A549 treated with GW870086 at 1 μM for 4 hours (cell line): ENCODE measurements at places on chromosomes 12 and 14. TPM values are rescaled to one million over a fixed set of nuclear protein-coding genes. Genes with fewer than 3 reads are reported as not detected.

FAM161B gene
- 1.2 to 1.7 TPM (median 1.5 TPM) in 5 replicates for total RNA-seq

C12orf42 gene
- total RNA-seq: not detected in 5 replicates

ANG gene
- total RNA-seq: 8.0 to 12.4 TPM (median 10.5 TPM) in 5 replicates

AQP6 gene
- not detected in 5 replicates for total RNA-seq

PTPN6 gene
- total RNA-seq: 8.6 to 14.0 TPM (median 11.0 TPM) in 5 replicates

NKX2-1 gene
- total RNA-seq: 0.05 to 0.10 TPM in 2 of 5 replicates, not detected in the others

SLC10A1 gene
- not detected in 5 replicates for total RNA-seq

UBC gene
- total RNA-seq: 1,289 to 1,791 TPM (median 1,452 TPM) in 5 replicates

TPH2 gene
- not detected in 5 replicates for total RNA-seq

BCL2L2 gene
- total RNA-seq: 14.6 to 20.4 TPM (median 18.5 TPM) in 5 replicates

BLOC1S1 gene
- 132 to 153 TPM (median 149 TPM) in 5 replicates for total RNA-seq

PMEL gene
- total RNA-seq: 0.68 to 1.4 TPM (median 0.88 TPM) in 5 replicates

NDRG2 gene
- total RNA-seq: 2.5 to 3.3 TPM (median 2.7 TPM) in 5 replicates

FSCB gene
- not detected in 5 replicates for total RNA-seq

JKAMP gene
- 66.1 to 80.4 TPM (median 73.2 TPM) in 5 replicates for total RNA-seq

OR10P1 gene
- not detected in 5 replicates for total RNA-seq

AKAP5 gene
- total RNA-seq: 0.30 to 0.50 TPM (median 0.37 TPM) in 5 replicates

CCDC88C gene
- 5.5 to 7.4 TPM (median 6.2 TPM) in 5 replicates for total RNA-seq

MMP14 gene
- total RNA-seq: 0.45 to 0.86 TPM (median 0.57 TPM) in 5 replicates

PRH2 gene
- not detected in 5 replicates for total RNA-seq

VPS33A gene
- total RNA-seq: 18.3 to 20.3 TPM (median 19.7 TPM) in 5 replicates

TBX5 gene
- total RNA-seq: not detected in 5 replicates

CPNE6 gene
- total RNA-seq: 0.06 to 0.16 TPM (median 0.15 TPM) in 3 of 5 replicates, not detected in the others

MLXIP gene
- 35.4 to 51.5 TPM (median 46.3 TPM) in 5 replicates for total RNA-seq

GEMIN2 gene
- total RNA-seq: 21.9 to 33.6 TPM (median 24.9 TPM) in 5 replicates

ZNF891 gene
- total RNA-seq: 0.31 to 0.46 TPM (median 0.37 TPM) in 5 replicates

RNASE1 gene
- 0.17 to 0.50 TPM (median 0.27 TPM) in 4 of 5 replicates, not detected in the other for total RNA-seq

CACNA2D4 gene
- not detected in 5 replicates for total RNA-seq

ARHGDIB gene
- total RNA-seq: 1.1 to 1.5 TPM (median 1.3 TPM) in 5 replicates

FOXA1 gene
- total RNA-seq: 5.8 to 9.1 TPM (median 8.0 TPM) in 5 replicates

TAPBPL gene
- 3.3 to 4.7 TPM (median 3.8 TPM) in 5 replicates for total RNA-seq

TRAFD1 gene
- 14.6 to 17.6 TPM (median 17.0 TPM) in 5 replicates for total RNA-seq

GALNT8 gene
- not detected in 5 replicates for total RNA-seq

CYP27B1 gene
- total RNA-seq: 1.7 to 2.4 TPM (median 2.2 TPM) in 5 replicates

CRIP1 gene
- 1,759 to 2,006 TPM (median 1,923 TPM) in 5 replicates for total RNA-seq
